Fibroblast of lung (primary cell): ENCODE measurements at places on chromosomes 6 and 20. TPM values are rescaled to one million over a fixed set of nuclear protein-coding genes. Genes with fewer than 3 reads are reported as not detected.

DDO gene
- 8.7 and 12.2 TPM in 2 replicates for total RNA-seq

DNA sequence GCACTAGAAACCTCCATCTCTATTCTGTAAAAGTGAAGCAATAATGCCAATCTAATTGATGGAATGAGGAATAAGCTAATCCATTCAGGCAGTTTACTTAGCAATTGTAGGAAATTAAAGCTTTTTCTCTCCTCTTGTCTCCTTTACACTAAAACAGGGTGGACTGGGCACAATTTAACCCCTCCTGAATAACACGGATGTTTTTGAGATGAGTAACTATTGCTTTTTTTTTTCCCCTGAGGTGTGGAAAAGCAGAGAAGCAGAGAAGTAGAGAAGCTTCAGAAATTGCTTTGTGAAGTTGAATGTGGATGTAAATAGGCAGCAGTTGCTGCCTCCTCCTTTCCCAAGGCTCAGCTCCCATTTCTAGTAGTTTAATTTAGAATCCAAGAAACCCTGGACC lies 40.0 kb upstream of the GCNT2 start:
- no peak overlapping the region for H3K27ac ChIP-seq
- peak; percentile 36 for DNase-seq
- H3K4me1 ChIP-seq: no peaks in the 10 kb centered on the region
- H3K27me3 ChIP-seq: no peaks in the 10 kb centered on the region

DNA sequence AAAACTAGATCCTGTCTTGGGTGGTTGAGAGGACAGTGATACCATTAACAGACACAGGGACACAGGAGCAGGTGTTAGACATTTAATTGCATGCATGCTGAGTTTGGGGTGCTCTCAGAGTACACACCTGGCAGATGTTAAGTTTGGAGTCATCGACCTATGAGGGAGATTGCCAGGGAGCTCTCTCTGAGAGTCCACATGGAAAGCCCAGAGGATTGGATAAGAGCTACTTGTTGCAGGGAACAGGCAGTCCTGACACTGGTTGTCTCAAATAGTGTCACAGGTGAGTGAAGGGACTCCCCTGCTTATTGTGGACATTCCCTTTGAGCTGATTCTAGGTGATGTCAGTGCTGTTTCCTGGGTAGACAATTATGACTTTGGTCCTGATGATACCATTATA lies 3.1 kb downstream of the ATRN start:
- no peak overlapping the region for H3K27ac ChIP-seq
- H3K27me3 ChIP-seq: no peaks in the 10 kb centered on the region
- H3K36me3 ChIP-seq: no peaks in the 10 kb centered on the region

DNA sequence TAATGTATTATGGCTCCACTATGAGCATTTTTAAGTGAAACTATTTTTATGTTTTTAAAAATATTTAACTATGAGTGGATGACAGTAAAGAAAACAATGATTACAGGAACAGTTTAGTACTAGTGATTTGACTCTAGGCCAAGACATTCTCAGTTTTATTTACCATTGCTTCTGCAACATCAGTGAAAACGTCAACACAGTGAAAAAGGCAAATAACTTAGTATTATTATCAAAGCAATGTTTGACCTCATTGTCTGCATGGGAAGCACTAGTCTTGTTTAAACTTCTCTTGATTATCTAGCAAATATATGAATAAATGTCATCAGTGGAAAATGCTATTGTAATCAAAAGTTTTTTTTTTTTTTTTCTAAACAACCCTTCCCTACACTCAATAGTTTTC lies 165.0 kb downstream of the HTR1B start:
- no peak overlapping the region for H3K4me3 ChIP-seq
- no peak overlapping the region for H3K27ac ChIP-seq
- H3K27me3 ChIP-seq: no peaks in the 10 kb centered on the region
- no peak for DNase-seq

DNA sequence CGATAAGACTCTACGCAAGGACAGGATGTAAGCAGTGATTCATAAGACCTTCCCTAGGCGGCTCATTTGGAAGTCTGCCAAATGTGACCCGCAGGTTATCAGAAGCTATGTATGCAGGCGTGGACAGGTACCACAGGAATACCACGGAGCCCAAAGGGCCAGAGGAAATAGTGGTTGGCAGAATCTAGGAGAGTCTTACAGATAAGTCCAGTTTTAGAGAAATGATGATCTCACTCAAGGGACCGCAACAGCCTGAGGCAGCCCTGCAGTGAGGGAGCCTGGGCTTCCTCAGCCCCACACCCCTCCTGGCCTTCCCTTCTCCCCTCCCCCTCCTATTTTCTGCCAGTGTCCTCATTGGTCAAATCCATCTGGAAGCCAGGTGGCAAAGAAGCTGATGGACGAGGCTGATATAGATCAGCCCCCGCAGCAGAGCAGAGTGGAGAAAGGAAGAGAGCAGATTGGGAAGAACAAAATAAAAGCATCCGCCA lies 110.6 kb downstream of the FNDC1 start:
- no peaks in the 10 kb centered on the region for H3K4me1 ChIP-seq
- no peaks in the 10 kb centered on the region for H3K27me3 ChIP-seq
- no peak overlapping the region for H3K27ac ChIP-seq
- H3K4me3 ChIP-seq: no peak overlapping the region
- DNase-seq: no peak

DNA sequence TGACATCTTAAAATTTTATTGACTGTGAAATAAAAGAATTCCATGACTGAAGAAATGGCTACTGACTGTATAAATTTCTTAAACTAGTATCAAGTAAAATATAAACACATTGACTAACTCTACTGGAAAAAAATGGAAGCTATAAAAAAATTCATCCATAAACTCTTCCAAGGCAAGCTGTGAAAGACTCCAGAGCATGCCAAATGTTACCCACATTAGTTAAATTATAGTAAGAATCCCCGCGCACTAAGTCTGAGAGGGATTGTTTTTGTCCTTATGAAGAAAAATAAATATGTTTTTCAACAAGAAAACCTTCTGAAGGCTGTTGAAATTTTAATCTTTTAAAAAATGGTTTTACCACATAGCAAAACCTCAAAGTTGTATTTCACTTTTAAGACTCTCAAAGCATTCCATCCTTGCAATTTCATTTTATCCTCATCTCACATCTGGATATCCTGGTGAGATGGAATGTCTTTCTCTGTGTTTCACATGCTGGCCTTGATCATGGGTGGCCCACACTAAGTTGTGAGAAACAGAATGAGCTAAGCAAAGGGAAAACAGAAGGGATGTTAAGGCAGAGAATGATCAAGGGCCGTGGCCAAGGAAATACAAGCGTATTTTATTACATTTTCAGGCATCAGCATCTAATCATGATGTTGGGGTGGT lies 732.5 kb downstream of the KIF16B start:
- no peaks in the 10 kb centered on the region for H3K4me1 ChIP-seq
- no peak overlapping the region for H3K27ac ChIP-seq
- H3K36me3 ChIP-seq: no peaks in the 10 kb centered on the region

CEP57L1 gene
- 26.7 and 36.0 TPM in 2 replicates for total RNA-seq

HLA-DOB gene
- total RNA-seq: under 0.01 and 0.26 TPM in 2 replicates

DNA sequence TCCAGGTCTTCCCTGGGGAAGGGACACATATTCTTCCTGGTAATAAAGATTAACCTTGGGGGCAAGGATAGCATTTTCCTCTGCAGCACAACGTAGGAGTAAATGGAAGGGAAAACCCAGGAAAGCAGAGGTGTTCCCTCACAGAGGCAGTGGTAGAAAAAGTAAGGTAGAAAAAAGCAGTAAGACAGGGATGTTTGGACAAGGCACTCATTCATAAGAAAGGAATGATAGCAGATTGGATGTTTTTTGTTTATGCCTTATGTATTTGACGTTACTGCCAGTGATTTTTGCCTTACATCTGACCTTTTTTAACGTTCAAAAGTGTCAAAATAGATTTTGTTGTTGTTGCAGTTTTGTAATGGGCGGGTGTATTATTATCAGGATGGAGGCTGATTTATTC lies 395.0 kb downstream of the CDKAL1 start:
- H3K27ac ChIP-seq: no peak overlapping the region
- no peaks in the 10 kb centered on the region for H3K27me3 ChIP-seq
- peaks cover 4% of the 10 kb centered on the region for H3K4me1 ChIP-seq
- no peaks in the 10 kb centered on the region for H3K36me3 ChIP-seq

CLDN20 gene
- not detected in 2 replicates for total RNA-seq

ABHD12 gene
- 45.7 and 79.1 TPM in 2 replicates for total RNA-seq

- H3K27me3 ChIP-seq: no peaks in the 10 kb centered on the region
- no peak for DNase-seq
- H3K4me1 ChIP-seq: no peaks in the 10 kb centered on the region
Measured at GRCh38 chr6:22231050-22231449, 65.8 kb downstream of the PRL start.

METTL24 gene
- total RNA-seq: 2.6 TPM in 2 replicates

GRCh38 chr6:123333000-123333756 lies 303.6 kb downstream of the TRDN start:
- no peaks in the 10 kb centered on the region for H3K4me1 ChIP-seq
- H3K4me3 ChIP-seq: no peak overlapping the region
- no peaks in the 10 kb centered on the region for H3K36me3 ChIP-seq
- H3K27ac ChIP-seq: no peak overlapping the region
- no peaks in the 10 kb centered on the region for H3K27me3 ChIP-seq

DNA sequence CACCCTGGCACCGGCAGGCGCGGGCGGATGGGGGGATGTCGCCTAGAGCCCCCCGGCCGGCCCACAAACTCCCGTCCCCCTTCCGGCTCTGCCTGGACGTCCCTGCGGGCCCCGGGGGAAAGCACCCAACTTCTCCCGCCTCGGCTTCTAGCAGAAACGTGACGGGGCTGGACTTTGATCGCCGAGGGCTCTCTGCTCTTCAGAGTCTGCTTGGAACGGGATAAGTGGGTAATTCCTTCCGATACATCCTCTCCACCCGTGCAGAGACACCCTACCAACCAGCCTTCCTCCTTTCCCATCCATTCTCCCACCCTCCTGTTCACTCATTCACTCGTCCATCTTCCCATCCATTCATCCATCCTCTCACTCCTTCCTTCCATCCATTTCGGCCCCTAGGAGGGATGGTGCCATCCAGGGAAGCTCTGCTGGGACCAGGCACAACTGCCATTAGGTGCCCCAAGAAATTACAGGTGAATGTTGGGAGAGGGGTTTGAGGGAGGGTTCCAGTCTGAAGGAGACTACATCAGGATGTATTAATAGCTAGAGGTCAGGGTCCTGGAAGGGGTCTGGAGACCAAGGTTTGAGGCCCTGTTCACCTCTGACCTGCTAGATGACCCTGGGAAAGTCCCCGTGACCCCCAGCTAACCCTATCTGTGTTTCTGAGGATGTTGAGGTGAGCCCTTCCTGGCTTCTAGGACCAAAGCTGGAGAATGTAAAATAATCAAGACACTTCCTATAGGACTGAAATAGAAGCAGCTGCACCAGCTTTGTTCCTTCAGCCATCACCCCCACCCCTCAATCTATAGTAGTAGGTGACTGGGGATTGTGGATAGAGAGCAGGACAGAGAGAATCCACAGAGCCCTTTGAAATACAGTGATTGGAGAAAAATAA lies 538 bp downstream of the TTLL9 start:
- H3K27me3 ChIP-seq: peaks cover 46% of the 10 kb centered on the region
- H3K27ac ChIP-seq: no peak overlapping the region
- no peak for DNase-seq
- H3K4me1 ChIP-seq: no peaks in the 10 kb centered on the region

PTGIS gene
- total RNA-seq: 41.5 and 79.1 TPM in 2 replicates

RWDD2A gene
- total RNA-seq: 3.6 and 4.6 TPM in 2 replicates

GRCh38 chr6:131937226-131937625 lies 13.9 kb downstream of the CCN2 start:
- no peak overlapping the region for H3K27ac ChIP-seq
- H3K27me3 ChIP-seq: no peaks in the 10 kb centered on the region
- H3K4me1 ChIP-seq: peaks cover 7% of the 10 kb centered on the region
- H3K36me3 ChIP-seq: no peaks in the 10 kb centered on the region
- DNase-seq: peak; percentile 78

GRCh38 chr6:152201120-152201519 lies 393.6 kb downstream of the ESR1 start:
- no peaks in the 10 kb centered on the region for H3K27me3 ChIP-seq
- H3K4me3 ChIP-seq: no peak overlapping the region
- peaks cover 4% of the 10 kb centered on the region for H3K36me3 ChIP-seq
- no peak overlapping the region for H3K27ac ChIP-seq

DNA sequence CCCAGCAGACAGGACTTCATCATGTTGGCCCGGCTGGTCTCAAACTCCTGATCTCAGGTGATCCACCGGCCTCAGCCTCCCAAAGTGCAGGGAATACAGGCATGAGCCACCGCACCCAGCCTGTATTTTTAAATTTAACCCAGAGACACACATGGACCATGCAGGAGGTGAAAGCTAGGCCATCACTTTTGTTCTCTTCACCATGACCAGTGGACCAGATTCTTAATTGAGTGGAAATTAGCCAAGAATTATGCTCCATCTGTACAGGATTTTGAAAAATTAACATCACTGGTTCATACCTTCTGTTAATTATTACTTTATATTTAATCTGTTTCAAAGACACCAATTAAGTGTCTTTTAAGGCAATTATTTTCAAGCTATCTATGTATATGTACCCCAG lies 493.6 kb upstream of the NOX3 start:
- no peaks in the 10 kb centered on the region for H3K4me1 ChIP-seq
- no peaks in the 10 kb centered on the region for H3K27me3 ChIP-seq
- DNase-seq: no peak
- H3K4me3 ChIP-seq: no peak overlapping the region

LY6G5C gene
- 0.51 and 0.83 TPM in 2 replicates for total RNA-seq

FAM209B gene
- not detected in 2 replicates for total RNA-seq

DNA sequence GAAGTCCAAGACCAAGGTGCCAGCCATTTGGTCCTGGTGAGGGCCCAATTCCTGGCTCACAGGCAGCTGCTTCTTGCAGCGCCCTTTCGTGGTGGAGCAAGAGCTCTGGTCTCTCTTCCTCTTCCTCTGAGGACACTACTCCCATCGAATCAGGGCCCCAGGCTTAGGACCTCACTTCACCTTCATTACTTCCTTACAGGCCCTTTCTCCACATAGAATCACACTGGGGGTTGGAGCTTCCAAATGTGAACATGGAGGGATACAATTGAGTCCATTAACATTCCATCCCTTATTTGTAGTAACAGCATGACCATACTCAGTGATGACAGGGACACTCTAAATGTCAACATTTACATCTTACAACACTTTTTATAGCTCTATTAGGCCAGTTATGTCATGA lies 2.3 kb downstream of the RAMACL start:
- no peak for DNase-seq
- no peaks in the 10 kb centered on the region for H3K27me3 ChIP-seq
- no peak overlapping the region for H3K27ac ChIP-seq
- no peak overlapping the region for H3K4me3 ChIP-seq

HLA-DRA gene
- total RNA-seq: 0.17 and 1.0 TPM in 2 replicates

GRCh38 chr20:38245753-38246152 lies 14.8 kb downstream of the KIAA1755 start:
- no peak for DNase-seq
- H3K27ac ChIP-seq: no peak overlapping the region

DNA sequence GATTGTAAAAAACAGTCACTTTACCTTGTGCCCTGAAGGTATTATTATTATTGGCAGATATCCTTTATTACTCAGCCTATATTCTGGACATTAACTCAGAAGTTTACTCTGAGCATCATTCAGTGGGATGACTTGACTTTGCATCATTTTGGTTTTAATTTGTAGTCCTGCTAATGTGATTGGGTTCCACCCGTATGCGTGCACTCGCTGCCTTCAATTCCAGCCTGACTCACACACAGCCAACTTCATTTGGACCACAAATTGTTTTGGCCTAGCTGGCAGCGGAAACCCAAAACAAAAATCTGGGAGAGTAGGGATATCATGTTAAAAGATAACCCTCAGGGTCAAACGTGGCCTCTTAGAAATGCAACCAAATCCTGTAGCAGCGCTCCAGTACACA lies 704.4 kb upstream of the SLC35B3 start:
- no peaks in the 10 kb centered on the region for H3K36me3 ChIP-seq
- no peaks in the 10 kb centered on the region for H3K27me3 ChIP-seq
- peak; percentile 83 for DNase-seq
- H3K4me1 ChIP-seq: peaks cover 2% of the 10 kb centered on the region
